ENCODE measurements at places on chromosomes 2 and 18. TPM values are rescaled to one million over a fixed set of nuclear protein-coding genes. Genes with fewer than 3 reads are reported as not detected.

COPS9 gene
- total RNA-seq, result 206 TPM

SALL3 gene
- 0.08 TPM for total RNA-seq

DIS3L2 gene
- total RNA-seq, result 17.6 TPM

PRKAG3 gene
- not detected for total RNA-seq

MROH2A gene
- total RNA-seq, result not detected

CCDC68 gene
- total RNA-seq, result 3.7 TPM

DNA sequence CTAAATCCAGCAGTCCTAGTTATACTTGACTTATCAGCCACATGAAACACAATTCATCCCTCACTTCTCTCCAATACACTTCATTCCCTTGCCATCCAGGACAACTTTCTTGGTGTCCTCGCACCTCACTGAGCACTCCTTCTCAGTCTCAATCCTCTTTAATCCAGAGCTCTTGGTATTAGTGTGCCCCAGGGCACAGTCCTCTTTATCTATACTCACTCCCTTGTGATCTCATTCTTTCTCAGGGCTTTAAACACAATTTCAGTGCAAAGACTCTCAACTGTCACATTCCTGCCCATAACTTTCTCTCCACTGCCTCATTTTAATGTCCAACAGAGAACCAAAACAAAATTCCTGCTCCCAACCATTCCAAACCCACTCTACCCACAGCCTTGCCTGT, 60.8 kb upstream of the SPOPL start:
- DNase-seq, result no peak

DNA sequence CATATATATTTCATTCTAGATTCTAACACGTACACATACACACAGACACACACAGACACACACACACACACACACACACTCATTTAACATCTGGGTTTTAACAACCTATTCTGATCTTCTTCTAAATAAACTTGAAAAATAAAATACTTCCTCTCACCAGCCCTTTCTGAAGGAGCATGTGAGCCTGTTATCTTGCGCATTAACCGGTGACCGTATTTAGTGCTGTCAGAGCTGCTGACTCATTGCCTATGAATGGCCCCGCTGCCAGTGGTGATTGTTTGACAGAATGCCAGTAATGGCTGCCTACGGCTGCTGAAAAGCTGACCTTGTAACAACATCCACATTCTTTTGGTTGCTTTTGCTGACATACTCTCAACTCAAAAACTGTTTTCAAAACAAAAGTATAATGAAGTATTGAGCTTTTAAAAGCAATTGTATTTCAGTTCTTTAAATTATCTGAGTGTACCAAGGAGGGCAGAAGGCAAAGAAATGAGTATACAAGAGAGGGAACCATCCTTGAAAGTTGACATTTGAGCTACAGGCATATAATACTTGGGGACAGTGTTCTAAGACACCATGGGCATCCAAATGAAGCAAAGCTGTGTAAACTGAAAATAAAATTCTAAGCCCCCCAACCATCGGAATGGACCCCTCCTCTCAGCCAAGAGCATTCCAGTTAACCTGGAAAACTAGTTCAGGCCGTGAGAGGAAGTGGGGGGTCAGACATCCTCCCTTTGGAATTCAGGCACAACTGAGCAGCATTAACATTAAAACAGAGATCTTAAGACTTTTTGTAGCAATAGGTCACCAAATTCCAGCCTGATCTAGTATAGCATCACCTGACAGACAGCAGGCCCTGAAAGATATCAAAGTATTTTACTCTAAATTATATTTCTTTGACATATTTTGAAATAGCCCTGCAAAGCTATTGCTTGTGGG, 50.2 kb upstream of the DTNA start:
- DNase-seq, result peak; percentile 84

- no peak for DNase-seq
Measured at GRCh38 chr18:36667811-36668210, 161.0 kb downstream of the TPGS2 start.

DNA sequence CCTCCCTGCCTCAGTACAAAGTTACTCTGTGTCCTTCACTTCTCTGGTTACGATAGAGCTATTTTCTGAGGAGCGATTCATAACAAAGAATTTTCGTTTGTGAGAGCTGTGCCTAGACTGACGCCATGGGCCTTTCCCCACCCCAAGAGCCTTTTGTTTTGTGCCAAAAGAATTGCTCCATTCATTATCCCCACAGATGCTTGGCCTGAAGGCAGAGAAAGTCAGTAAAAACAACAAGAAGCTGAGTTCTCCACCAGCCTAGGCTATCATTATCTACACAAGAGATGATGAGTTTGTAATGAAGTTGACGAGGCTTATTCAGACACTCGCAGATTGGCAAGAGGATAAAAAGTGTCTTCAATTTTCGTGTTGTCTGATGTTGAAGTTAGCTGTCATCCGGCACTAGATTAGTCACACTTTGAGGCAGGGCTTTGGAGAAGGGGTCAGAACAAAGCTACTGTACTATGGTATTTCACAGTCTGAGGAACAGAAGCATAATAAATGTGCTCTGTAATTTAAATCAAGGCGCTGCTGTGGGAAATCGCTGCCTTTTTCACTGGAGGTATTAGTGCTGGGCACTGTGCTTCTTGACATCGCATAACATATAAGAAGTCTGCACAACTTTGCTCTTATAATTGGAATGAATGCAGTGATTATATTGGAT, 278.4 kb upstream of the FIGN start:
- DNase-seq, result peak; percentile 41

DNA sequence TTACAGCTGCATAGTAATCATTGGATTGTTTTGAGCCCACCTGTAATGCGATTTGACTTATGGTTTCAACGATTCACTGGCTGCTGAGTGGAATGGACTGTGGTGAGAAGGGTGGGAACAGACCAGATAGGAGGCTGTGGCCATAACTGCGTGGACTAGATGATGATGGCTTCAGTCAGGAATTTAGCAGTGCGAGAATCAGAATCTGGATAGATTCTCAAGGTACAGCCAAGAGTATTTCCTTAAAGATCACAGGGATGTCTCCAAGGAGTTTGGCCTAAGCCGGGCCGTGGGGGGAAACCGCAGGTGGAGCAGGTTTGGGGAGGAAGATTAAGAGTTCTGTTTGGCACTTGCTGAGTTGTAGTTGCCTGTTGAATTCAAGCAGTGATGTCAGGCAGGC, 44.0 kb upstream of the CHMP1B start:
- DNase-seq, result no peak

DNA sequence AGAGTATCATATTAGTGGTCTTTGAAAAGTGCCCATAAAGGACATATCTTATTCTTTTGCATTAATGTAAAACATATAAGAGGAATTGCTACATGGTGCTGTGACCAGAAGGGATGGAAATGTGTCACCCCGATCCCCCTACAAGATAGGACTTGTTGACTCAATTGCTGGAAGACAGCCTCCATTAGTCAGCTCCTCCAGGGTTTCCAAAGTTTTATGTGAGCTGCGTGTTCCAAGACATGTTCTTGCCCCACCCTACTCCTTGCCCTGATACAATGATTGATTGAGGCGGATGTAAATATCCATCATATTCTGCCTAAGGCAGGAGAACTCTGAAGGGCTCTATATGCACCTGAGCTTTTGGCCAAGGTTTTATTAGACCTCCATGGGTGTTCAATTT, 541.0 kb upstream of the ZEB2 start:
- no peak for DNase-seq

All from Right ventricle myocardium superior (tissue), 1 donor.